ENCODE measurements at places on chromosomes 6 and 20. TPM values are rescaled to one million over a fixed set of nuclear protein-coding genes. Genes with fewer than 3 reads are reported as not detected.

The SPAG4 gene
- total RNA-seq: 3.3 TPM

DNA sequence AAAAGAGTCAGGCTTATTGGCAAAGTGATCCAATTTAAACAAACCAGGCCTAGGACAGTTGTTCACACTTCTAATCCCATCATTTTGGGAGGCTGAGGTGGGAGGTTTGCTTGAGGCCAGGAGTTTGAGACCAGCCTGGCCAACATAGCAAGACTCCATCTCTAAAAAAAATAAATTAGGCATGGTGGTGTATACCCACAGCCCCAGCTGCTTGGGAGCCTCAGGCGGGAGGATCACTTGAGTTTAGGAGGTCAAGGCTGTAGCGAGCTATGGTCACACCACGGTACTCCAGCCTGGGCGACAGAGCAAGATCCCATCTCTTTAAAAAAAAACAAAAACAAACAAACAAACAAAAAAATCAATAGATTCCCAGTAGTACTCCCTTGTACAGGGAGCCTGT lies 86.8 kb downstream of the SASH1 start:
- DNase-seq: no peak

- no peak for DNase-seq
These were observed 197.6 kb downstream of the DLL1 start for GRCh38 chr6:170093276-170093657.

The NKAIN4 gene
- total RNA-seq: 9.7 TPM

DNA sequence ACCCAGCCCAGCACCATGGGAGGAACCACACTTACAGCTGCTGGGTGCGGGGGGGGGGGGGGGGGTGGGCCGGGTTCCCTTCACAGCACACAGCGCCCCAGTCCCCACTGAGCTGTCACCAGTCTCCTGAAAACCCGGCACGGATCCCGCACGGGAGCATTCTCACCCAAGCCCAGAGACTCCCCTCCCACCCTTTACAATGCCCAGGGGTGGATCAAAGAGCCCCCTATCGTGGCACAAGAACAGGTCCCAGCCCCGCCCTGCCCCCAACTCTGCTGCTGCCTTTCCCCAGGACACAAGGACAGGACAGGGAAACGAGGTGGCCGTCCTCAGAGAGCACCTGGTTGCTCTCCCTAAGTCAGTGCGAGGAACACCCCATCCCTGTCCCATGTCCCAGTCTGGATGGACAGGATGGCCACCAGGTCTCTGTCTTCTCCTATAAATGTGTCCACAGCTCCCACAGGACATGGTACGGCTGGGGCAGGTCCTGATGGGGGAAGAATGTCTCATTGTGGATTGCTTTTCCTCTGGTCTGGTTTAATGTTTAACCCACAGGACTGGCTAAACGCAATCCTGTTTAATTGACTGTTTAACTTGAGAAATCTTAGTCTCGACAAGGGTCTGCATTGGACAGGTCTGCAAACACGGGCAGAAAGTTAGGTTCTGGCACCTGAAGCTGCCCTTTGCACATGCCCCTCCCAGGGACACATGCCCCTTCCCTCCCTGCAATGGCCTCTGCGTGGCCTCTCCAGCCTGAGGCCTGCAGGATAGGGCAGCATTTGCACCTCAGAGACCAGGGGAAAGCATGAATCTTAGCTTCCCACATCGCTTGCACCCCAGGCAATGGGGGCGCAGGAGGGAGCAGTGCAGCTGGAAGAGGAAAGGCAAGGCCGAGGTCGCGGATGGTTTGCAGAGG lies 45.3 kb downstream of the DACT2 start:
- no peak for DNase-seq

The SGK2 gene
- total RNA-seq: 2.8 TPM

DNA sequence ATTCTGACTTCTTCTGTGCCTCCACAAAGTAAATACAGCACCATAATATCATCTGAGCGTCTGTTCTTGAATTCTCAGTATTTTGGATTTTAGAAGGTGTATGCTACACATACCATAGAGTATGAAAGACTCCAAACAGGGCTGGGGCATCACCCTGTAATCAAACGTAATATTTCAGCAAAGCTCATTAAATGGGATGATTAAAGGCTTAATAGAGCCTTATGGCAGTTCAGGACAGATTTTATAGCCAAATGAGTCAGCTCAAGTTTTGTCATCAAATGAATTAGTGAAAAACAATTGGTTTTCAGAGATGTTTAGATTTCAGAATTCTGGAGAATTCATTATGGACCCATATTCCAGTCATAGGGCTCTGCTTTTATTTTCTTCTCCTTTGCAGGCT lies 68.9 kb downstream of the TULP4 start:
- no peak for DNase-seq

The SLC17A9 gene
- 0.74 TPM for total RNA-seq

The IP6K3 gene
- total RNA-seq: 2.9 TPM

The ENPP5 gene
- total RNA-seq: 9.1 TPM

DNA sequence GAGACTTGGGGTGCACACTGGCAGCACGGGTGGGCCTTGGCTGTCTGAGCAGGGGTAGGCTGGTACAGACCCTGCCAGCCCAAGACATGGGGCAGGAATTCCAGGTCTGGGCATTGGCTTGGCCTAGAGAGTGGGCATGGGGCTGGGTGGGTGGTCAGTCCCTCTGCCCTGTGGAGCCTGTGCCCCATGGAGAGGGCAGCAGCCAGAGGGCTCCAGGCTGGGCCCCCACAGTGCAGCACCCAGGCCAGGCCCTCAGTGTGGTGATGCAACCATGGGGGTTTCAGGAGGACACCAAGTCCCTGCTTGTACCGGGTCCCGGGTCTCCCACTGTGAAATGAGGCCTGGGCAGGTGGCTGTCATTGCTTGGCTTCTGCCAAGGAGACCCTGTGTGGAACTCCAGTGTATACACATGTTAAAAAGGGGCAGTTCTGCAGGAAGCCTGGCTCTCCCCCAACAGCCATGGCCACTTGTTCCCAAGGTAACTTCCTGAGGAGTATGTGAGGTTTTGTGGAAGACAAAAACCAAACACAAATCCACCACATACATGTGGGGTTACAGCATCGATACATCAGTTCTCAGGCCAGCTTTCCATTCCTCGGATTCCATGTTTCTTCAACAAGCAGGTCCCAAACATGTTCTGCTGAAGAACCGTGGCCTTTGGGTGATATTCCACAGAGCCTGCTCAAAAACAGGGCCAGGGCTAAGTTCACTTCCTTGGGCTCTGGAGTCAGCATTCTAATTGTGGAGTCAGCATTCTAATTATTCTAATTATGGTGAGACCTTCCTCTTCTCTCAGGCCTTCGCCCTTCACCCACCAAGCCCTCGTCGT lies 77.3 kb downstream of the DACT2 start:
- no peak for DNase-seq

GRCh38 chr20:2986466-2986865 lies 57.0 kb upstream of the GNRH2 start:
- no peak for DNase-seq

Data from neural progenitor cell (in vitro differentiated cells).